ENCODE measurements at places on chromosomes 7 and 10. TPM values are rescaled to one million over a fixed set of nuclear protein-coding genes. Genes with fewer than 3 reads are reported as not detected.

GRCh38 chr7:137343281-137343841 lies at the start of gene PTN:
PTN (minus strand) TSS chr7:137343733; CDS start chr7:137254973, 88,760 bp downstream.
- no peaks in the 10 kb centered on the region for H3K36me3 ChIP-seq
- no peak within 1 kb of the TSS for H3K27ac ChIP-seq
- peak; percentile 73 for DNase-seq
- H3K4me3 ChIP-seq = peak within 1 kb of the TSS; percentile 39

- H3K4me3 ChIP-seq = no peak overlapping the region
- no peaks in the 10 kb centered on the region for H3K4me1 ChIP-seq
- H3K27me3 ChIP-seq = no peaks in the 10 kb centered on the region
Measured at GRCh38 chr10:127293640-127294039, 97.2 kb upstream of the INSYN2A start.

- H3K4me1 ChIP-seq = no peaks in the 10 kb centered on the region
- no peaks in the 10 kb centered on the region for H3K27me3 ChIP-seq
- no peaks in the 10 kb centered on the region for H3K36me3 ChIP-seq
- DNase-seq = no peak
- H3K4me3 ChIP-seq = no peak overlapping the region
Measured at GRCh38 chr10:35178331-35178730, 51.7 kb downstream of the CREM start.

DNA sequence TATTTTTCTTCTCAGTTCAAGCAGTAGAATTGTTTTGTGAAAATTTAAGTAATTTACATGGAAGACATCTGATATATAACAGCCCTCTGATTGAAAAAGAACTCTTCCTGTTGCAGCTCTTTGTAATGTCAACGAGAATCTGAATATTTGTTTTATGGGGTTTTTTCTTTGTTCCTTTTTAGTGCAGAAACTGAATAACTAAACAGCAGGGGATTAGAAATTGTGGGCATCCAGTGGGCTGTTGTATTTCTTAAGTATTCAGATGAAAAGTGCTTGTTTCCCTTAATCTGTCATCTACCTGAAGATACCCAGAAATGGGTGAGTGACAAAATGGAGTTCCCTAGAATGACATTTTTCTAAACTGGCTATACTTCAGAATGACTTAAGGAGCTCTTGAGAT lies 7.4 kb downstream of the ARL4A start:
- H3K4me1 ChIP-seq = no peaks in the 10 kb centered on the region
- no peak for DNase-seq
- H3K27ac ChIP-seq = no peak overlapping the region
- H3K36me3 ChIP-seq = no peaks in the 10 kb centered on the region

DNA sequence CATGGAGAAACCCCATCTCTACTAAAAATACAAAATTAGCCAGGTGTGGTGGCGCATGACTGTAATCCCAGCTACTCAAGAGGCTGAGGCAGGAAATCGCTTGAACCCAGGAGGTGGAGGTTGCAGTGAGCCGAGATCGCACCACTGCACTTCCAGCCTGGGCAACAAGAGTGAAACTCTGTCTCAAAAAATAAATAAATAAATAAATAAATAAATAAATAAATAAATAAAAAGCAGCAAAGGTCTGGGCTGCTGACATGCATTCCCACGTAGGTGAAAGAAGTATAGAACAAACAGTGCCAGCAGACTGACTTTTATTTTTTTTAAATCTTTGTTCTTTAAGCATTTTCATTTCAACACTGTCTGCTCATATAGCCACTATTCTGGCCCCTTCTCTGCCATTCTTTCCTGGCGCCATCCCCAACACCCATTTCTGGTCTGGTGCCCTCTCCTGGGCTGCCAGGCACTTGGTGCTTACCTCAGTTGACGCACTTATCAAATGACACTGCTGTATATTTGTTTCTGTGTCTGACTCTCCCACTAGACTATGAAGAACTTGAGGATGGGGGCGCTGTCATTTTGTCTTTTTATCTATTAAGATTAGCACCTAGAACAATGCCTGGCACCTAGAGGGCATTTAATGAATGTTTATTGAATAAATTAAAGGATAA lies 15.6 kb downstream of the FAM107B start:
- H3K4me3 ChIP-seq = no peak overlapping the region
- DNase-seq = no peak
- no peaks in the 10 kb centered on the region for H3K36me3 ChIP-seq
- H3K27me3 ChIP-seq = no peaks in the 10 kb centered on the region
- H3K27ac ChIP-seq = no peak overlapping the region

GRCh38 chr10:12158111-12158510 lies 28.6 kb downstream of the SEC61A2 start:
- no peak for DNase-seq
- H3K36me3 ChIP-seq = peaks cover 48% of the 10 kb centered on the region
- no peaks in the 10 kb centered on the region for H3K27me3 ChIP-seq
- no peak overlapping the region for H3K27ac ChIP-seq
- no peaks in the 10 kb centered on the region for H3K4me1 ChIP-seq

- H3K27ac ChIP-seq = no peak overlapping the region
- DNase-seq = no peak
- no peaks in the 10 kb centered on the region for H3K4me1 ChIP-seq
- no peaks in the 10 kb centered on the region for H3K27me3 ChIP-seq
- H3K4me3 ChIP-seq = no peak overlapping the region
- no peaks in the 10 kb centered on the region for H3K36me3 ChIP-seq
Measured at GRCh38 chr10:122010405-122011050, 21.6 kb downstream of the TACC2 start.

DNA sequence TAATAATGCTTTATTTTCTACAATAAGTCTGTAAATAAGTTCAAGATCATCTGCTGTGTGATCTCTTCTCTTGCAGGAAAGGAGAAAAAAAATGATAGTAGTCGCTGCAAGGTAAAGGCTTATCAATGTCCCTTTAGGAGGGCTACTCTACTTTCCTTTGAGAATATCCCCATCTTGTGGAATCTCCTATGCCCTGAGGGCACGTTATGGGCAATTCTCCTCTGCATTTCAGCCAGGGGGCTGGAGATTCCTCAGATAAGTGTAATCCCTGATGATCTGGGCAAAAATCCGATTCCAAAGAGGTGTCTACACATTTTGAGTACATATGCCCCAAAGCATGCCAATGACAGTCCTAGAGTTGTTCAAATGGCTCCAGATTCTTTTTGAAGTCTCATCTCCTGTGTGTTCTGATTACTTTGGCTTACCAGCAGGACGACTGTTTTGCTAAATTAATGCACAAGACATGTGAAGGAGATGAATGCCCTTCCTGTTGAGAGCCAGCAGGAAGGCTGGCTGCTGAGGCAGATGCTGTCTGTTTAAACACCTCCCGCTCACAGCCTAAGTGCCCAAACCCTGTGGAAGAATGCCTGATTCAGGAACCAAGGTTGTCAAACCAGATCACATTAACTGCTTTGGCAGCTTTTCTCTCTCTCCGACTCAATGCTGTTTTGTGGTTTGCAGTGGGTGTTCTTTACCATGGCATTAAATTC lies 171.2 kb upstream of the COL1A2 start:
- no peaks in the 10 kb centered on the region for H3K36me3 ChIP-seq
- DNase-seq = peak; percentile 68
- H3K27me3 ChIP-seq = no peaks in the 10 kb centered on the region
- H3K4me3 ChIP-seq = no peak overlapping the region

DNA sequence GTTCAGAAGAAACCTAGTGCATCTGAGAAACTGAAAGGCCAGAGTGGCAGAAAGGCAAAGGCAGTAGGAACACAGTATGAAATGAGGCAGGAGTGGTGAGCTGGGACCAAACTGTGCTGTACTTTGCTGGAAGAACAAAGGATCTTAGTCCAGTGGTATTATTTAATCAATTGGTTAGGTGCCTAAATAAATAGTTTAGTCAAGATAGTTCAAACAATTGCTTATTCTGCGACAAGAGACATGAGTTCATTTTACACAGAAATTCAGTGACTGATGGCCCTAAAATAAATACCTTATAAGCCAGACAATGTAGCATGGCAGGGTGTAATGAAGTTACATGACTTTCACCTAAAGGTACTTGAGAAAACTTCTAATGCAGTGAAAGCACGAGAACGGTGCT lies 181.8 kb upstream of the LRRN3 start:
- H3K36me3 ChIP-seq = no peaks in the 10 kb centered on the region
- H3K27ac ChIP-seq = no peak overlapping the region
- H3K4me1 ChIP-seq = no peaks in the 10 kb centered on the region

Gene VWA2
- not detected for total RNA-seq

Gene PALD1
- not detected for total RNA-seq

Gene MGMT
- 9.4 TPM for total RNA-seq
